Activated CD8-positive, alpha-beta T cell treated with anti-CD3 and anti-CD28 coated beads for 36 hours (primary cell): ENCODE measurements at places on chromosomes 5 and 9. TPM values are rescaled to one million over a fixed set of nuclear protein-coding genes. Genes with fewer than 3 reads are reported as not detected.

DNA sequence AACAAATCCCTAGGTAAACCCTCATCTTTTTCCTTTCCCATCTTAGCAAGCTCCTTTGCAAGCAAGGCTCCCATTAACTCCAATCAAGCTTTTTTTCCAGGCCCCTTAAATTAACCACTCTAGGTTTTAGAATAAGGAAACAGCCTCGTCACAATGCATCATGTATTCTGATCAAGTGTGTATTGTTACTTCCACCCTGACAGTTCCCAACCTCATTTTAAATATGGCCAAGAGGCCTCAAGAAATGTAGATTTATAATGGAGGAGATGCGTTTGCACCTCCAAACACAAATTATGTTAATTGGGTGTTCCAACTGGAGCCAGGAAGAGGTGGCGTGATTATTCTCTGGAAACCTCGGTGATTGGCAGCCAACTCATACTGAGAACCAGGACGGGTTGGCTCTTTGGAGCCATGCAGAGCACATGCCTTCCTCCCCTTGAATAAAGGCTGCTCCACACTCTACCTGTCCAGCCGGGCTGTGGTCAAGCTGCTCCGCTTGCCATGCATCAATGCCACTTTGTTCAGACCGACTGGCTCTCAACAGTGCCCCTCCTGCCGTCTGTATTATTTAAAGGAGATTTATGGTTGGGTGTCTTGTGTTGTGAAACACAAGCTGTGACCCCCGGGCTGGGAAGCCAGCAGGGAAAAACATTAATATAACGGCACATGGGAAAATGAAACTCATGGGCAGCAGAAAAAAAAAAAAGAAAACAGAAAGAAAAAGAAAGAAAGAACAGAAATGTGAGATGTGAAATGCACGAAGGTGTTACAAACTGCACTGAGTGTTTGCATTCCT is 191.1 kb downstream of the EBF1 start:
- DNase-seq: no peak

PCDHB2 gene
- not detected for total RNA-seq

- DNase-seq: no peak
These were observed 8.4 kb downstream of the TPPP start for GRCh38 chr5:684751-685216.

GRCh38 chr5:34525761-34526160 is 130.4 kb upstream of the RAI14 start:
- no peak for DNase-seq

DNA sequence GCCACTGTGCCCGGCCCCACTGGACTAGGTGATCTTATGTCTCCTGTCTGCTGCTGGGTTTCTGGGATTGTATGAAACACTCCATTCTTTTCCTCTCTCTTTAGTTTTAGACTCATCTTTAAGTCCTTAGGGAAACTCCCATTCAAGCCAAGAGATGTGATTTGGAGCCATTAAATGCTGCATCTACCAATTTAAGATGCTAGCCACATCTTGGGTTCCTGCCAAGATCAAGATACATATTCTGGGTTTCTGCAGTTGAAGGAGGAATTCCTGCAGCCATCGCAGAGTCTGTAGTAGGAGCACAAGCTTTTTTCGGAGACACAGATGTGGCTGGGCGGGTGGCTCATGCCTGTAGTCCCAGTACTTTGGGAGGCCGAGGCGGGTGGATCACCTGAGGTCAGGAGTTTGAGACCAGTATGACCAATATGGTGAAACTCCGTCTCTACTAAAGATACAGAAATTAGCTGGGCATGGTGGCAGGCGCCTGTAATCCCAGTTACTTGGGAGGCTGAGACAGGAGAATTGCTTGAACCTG is 23.2 kb downstream of the STXBP1 start:
- no peak for DNase-seq

DNA sequence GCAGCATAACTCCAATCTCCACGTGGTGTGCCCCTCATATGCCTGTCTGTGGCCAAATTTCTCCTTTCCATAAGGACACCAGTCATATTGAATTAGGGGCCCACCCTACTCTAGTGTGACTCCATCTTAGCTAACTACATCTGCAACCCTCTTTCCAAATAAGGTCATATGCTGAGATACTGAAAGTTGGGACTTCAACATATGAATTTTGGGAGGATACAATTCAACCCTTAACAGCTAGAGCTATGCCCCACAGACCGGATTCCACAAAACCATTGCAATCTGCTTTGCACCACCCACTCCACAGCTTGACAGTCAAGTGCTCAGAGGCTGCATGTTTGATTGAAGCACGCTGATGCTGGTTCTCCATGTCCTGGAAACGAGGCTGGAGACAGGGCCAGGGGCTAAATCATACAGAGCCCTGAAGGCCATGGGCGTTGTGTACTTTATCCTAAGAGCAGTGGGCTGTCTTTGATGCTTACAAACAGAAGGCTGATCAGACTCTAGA is 122.8 kb downstream of the MTX3 start:
- DNase-seq: no peak

ITGA1 gene
- total RNA-seq: 6.0 TPM

- DNase-seq: no peak
These were observed 238.3 kb downstream of the FBXL17 start for GRCh38 chr5:108143581-108143980.

DNA sequence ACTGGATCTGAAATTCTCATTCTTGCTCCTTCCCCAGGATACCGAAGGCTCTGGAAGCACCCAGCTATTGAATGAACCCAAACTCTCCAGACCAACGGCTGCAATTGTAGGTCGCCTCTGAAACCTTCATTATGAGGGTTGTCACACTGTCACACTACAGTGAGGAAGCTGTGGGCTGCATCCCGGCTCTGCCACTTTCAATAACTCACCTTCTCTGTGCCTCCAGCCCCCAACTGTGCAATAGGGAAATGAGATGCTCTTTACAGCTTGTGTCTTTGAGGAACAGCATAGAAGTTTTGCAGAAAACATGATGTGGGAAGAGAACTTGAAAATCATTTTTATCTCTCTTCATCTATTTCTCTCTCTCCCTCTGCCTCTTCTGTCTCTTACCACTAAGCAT is 69.6 kb upstream of the TGFBR1 start:
- no peak for DNase-seq

- DNase-seq: no peak
These were observed 9.3 kb upstream of the COL5A1 start for GRCh38 chr9:134632329-134632728.

- no peak for DNase-seq
These were observed 81.2 kb upstream of the SPTLC1 start for GRCh38 chr9:92196400-92196799.

ZCCHC10 gene
- total RNA-seq: 27.0 TPM

CDKN2B-AS1 gene
- 0.41 TPM for total RNA-seq

SLC22A4 gene
- total RNA-seq: 0.88 TPM

GRCh38 chr9:71120501-71121247 is 747 bp downstream of the TRPM3 start:
- no peak for DNase-seq

SPATA31E1 gene
- total RNA-seq: not detected

GRCh38 chr9:71270554-71270953 is 149.1 kb upstream of the TRPM3 start:
- DNase-seq: no peak

LRRC26 gene
- total RNA-seq: not detected

DNA sequence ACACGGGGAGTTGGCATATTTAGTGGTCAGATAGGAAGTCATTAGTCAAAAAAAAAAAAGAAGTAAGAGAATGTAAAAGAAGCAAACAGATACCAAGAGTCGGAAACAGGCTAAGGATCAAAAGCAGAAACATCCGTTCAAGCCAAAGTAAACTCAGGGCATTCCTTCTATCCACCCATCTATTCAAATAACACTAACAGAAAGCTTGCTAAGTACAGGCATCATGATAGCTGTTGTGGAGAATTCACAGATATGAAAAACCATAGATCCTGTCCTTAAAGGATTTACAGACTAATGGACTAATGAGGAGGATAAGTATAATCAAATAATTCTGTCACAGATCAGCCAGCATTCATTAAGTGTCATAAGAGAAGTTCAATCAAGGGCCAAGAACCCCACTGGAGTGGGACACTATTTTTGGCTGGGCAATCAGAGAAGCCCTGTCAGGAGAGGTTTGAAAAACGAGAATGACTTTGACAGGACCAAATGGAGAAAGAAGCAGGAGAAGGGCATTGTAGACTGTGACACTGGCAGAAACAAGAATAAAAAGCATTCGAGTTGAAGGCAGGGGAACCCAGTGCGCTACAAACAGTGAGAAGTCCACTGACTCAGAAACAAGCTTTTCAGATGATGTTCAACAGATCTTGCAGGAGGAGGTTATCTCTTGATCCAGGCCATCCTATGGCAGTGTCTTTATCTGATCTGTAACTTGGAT is 154.2 kb upstream of the TSLP start:
- no peak for DNase-seq

DNA sequence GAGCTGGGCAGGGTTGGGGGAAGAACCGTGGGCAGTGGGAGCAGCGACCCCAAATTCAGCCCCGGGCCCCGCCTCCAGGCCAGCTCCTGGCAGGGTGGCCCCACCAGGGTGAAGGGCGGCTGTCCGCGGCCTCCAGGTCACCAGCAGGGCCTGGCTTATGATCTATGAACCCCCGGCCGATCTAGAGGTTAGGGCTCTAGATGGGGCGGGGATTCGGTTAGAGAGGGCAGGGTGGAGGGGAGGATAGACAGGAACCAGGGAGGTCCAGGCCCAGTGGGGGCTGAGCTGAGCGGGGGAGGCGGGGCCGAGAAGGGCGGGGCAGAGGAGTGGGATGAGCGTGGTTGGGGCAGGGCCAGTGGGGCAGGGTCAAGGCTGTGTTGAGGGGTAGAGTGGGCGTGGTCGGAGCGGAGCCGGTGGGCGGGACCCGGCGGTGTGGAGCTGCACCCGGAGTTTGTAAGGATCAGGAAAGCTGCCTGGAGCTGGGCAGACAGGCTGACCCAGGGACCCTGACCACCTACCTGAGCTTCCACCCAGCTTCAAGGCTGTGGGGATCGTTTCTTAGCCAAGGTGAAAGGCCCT is 29.3 kb upstream of the OBP2B start:
- DNase-seq: peak; percentile 57

DNA sequence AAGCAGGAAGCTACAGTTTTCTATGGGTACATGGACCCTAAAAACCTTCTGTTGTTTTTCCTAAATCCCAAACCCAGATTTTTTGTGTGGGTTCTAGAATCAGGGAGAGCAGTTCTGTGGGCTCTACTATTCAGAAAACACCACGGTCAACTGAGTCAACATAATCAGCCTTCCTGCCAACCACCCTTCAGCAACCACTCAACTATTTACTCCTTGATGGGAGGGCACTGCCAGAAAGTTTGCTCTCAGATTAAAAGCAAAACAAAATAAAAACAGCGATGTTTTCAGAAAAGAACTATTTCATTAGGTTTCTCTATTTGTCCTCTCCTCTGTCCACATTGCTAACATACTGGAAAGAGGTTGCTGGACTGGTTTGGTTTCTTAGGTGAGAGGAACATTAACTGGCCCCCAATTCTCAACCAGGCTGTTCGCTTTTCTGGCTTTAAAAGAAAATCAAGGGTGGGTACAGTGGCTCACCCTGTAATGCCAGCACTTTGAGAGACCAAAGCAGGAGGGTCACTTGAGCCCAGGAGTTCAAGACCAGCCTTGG is 72.3 kb downstream of the GCNT1 start:
- no peak for DNase-seq

- no peak for DNase-seq
These were observed 224.2 kb downstream of the NPR3 start for GRCh38 chr5:32935283-32935682.

GRCh38 chr9:94882966-94883641 is 156.6 kb downstream of the AOPEP start:
- DNase-seq: no peak

GRCh38 chr5:148268566-148268965 is at the start of gene SPINK13:
SPINK13 (plus strand) TSS chr5:148268794; CDS start chr5:148270073, 1,279 bp downstream.
- DNase-seq: no peak

GRCh38 chr9:124295159-124295794 is 37.5 kb downstream of the NEK6 start:
- no peak for DNase-seq

GRCh38 chr9:135242406-135242805 is 154.9 kb downstream of the OLFM1 start:
- DNase-seq: no peak

DNA sequence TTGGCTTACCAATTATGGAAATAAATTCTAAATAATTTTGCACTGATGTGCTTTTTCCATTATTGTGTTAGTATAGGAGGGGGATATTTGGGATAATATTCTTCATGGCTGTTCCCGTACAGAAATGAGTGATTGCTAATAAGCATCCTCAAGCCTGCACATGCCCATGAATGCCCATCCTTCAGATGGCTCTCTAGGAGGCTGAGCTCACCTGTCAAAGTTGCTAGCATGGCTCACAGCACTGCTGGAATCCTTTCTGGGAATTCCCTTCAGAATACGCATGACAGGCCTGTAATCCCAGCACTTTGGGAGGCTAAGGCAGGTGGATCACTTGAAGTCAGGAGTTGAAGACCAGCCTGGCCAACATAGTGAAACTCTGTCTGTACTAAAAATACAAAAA is 124.1 kb downstream of the NXNL2 start:
- DNase-seq: no peak

DNA sequence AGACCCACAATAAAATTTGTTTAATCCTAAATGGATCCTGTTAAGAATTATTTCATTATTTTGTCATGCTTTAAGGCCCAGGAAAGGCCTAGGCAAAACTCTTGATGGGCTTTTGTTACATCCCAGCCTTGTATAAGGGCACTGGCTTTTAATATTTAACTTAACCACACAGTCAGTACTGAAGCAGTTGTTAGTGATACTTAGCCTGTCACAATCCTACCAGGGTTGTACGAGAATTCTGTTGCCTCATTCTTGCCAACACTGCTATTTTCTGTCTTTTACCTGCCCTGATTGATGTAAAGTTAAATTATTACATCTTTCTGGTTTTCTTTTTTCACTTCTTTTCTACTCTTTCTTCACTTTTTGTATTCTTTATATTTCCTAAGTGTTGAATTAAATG is 10.9 kb downstream of the ZNF169 start:
- no peak for DNase-seq

FBLL1 gene
- total RNA-seq: not detected

DNA sequence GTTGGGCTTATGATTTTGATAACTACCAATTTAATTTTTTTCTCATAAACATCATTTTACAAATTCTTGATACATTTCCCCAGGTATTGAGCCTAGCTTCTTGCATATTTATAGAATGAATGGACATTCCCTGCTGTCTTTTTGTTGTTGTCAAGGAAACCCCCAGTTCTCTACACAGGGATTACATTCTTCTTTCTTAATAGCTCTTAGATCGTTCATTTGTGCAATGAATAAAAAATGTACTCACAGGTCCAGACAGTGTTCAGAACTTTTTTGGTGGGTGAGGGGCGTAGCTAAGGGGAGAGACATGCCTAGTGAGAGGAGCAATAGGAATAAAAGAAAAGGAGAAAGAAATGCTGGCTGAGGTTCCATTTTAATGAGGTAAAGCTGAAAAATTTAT is 58.6 kb downstream of the VCAN start:
- no peak for DNase-seq

GRCh38 chr9:14312719-14313377 is 1.1 kb downstream of the NFIB start:
- DNase-seq: no peak

- DNase-seq: no peak
These were observed 32.8 kb downstream of the NEUROG1 start for GRCh38 chr5:135502836-135503520.

GRCh38 chr5:142426129-142427014 is 101.6 kb upstream of the SPRY4 start:
- peak; percentile 49 for DNase-seq
